CD4-positive, alpha-beta T cell treated with Interleukin-10 for 1 hour (primary cell): ENCODE measurements at places on chromosomes 7 and 10.
A peak's percentile ranks its signal among the peaks of the same experiment; 100 is the strongest.

DNA sequence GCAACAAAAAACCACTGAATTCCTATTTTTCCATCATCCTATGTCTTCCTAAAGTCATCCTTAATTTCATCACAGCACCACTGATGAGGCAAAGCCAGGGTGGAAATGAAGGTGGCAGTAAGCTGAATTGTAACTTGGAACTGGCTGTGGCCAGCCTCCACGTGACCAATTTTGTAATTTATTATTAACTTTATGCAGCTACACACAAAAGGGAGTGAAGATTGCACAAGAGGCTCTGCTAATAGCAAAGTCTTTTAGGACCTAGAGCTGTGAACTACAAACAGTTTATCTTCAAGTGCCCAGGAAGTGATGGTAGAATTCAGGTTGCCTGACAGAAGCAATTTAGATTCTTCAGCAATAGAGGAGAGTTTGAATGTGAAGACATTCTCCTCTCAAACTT is 176.4 kb downstream of the CCDC71L start:
- DNase-seq = no peak

DNA sequence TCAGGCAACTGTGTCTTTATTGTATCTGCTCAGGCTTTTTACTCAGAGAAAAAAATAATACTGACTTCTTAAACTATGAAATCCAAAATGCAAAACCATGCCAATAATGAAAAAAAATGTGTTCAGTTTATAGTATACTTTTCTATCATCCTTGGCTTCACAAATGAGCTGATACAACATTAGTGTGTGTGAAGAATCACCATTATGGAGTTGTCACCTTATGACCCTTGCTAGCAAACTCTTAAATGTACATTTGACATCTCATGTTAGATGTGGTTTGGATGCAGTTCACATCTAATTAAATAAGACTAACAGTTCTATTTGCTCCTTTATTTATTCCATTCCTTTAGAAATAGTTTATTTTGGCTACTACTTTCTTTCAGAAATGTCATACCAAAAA is 4.2 kb upstream of the OR2A2 start:
- no peak for DNase-seq

GRCh38 chr10:89360157-89360556 is 17.7 kb upstream of the IFIT1B start:
- DNase-seq = no peak

GRCh38 chr10:101291331-101292193 is 62.3 kb upstream of the LBX1 start:
- DNase-seq = peak; percentile 44

DNA sequence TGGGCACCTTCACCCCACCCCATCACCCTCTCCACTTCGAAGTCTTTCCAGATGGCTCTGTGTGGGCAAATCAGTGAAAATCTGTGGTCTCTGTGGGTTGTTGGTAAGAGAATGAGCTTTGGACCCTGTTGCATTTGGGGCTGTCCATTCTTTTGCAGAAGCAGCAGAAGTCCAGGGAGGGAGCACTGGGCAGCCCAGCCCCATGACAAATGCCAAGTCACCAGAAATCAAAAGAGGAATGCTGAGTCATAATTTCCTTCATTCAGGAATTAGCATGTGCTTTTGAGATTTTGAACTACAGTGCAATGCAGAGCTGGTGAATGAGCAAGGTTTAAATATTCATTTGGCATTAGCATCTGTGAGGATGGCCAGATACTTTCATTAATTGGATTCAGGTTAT is 556.2 kb downstream of the LRMDA start:
- DNase-seq = no peak

DNA sequence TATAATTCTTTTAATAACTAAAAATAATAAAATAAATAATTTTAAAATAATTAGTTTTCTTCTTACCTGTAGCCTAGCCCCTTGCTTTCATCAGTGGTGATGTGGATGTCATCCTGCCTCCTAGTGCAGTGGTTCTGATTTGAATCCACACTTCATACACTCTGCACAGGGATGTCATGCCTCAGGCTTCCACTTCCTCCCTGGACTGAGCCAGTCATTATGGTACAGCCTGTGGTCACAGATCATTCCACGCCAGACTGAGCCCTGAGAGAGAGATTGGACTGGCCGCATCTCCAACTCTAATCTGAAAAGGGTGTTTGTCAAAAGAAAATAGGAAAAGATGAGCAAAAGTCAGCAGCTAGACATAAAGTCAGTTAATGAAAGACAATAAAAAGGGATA is 436.2 kb upstream of the IGFBP3 start:
- no peak for DNase-seq

DNA sequence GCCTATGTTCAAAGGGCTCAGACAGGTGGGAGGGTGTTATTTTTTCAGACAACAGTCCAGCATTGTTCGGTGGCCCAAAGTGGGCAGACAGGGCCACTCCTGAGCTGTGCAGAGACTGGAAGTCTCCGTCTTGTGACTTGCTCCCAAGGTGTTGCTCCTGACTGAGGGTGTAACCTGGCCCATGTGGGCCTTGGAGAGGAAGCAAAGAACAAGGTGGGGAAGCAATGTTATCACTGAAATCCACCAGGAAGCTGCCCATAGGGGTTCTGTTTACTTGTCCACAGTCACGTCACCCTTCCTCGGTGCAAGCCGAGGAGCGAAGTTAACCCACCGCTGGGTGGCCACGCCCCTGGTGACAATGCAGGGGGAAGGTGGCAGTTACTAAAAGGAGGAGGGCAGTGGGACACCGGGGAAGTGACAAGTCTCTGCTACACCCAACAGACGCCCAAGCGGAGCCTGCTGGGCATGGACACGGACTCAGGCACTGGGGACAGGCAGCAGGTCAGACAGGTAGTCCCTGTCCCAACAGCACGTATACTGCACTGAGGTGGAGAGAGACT is 311.6 kb upstream of the MKI67 start:
- no peak for DNase-seq

DNA sequence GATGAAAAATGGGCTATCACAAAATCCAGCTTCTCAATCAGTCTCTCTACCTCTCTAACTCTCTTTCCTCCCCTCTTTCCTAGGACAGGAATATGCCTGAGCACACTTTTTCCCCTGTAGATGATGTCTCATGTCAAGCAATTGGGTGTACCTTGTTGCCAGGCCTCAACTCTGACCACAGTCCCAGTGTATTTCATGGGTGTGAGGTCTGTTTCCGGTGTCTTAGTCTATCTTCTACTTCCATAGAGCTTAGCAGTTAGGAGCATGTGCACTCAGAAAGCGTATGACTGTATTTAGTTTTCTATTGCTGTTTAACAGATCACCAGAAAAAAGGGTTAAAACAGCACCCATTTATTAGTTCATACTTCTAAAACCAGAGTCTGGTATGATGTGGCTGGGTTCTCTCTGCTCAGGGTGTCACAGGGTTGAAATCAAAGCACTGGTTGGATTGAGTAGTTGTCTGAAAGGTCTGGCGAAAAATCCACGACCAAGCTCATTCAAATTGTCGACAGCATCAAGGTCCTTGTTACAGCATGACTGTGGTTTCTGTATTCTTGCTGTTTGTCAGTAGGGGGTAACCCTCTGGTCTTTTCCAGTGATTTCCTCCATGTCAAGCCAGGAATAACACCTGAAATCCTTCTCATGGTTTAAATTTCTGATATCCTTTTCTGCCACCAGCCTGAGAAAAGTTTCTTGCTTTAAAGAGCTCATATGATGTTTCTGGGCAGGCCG is 130.0 kb downstream of the THSD7A start:
- no peak for DNase-seq

GRCh38 chr7:27364344-27364758 is 121.7 kb downstream of the EVX1 start:
- no peak for DNase-seq

DNA sequence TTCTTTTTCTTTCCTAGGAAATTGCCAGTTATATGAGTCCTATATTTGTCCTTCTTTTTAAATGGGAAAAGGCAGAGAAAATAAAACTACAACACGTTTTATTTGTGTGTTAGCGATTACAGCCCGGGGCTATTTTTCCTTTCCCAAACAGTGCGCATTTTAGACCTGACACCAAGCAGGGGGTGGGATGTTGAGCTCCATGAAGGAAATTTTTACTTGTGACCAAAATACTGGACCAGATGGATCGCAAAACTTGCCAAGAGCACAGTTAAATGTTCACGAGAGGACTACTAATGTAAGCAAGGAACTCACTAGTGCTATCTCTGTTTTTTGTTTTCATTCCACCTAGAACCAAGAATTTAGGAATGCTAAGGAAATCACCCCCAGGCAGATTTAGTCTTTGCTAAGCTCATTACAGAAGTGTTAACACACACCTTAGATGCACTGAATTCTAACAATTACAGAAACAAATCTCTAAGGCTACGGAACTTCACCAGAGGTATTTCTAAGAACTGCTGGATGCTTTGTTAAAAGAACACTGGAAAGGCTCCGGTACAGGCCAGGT is 114.8 kb downstream of the JAZF1 start:
- no peak for DNase-seq

- no peak for DNase-seq
These were observed 429.7 kb downstream of the EXOC4 start for GRCh38 chr7:133682364-133683181.

GRCh38 chr10:130637089-130637676 is 501.0 kb downstream of the GLRX3 start:
- DNase-seq = no peak

- no peak for DNase-seq
These were observed 443.2 kb downstream of the RPS24 start for GRCh38 chr10:78476844-78477243.

- no peak for DNase-seq
These were observed 140.6 kb downstream of the ALOX5 start for GRCh38 chr10:45514291-45515270.

GRCh38 chr7:96075510-96076349 is 246.2 kb downstream of the SLC25A13 start:
- peak; percentile 40 for DNase-seq

DNA sequence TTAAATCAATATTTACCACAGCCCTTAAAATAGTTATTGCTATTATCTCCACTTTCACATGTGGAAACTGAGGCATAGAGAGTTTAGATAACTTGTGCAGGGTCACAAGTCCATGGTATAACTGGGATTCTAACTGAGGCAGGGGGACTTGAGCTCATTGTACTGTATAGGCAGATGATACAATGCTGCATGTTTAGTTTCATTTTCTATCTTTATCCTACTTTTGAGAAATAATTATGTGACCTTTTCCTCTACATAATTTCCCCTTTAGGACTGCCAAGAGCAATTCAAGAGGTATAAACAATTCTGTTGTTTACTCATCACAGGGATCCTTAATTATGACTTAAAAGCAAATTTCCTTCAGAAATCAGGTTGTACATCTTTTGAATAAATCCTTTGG is 193.1 kb downstream of the SUGCT start:
- no peak for DNase-seq

GRCh38 chr10:45227456-45227855 is 88.0 kb downstream of the OR13A1 start:
- no peak for DNase-seq

GRCh38 chr7:99489235-99489634 is 10.8 kb downstream of the ZNF394 start:
- DNase-seq = no peak

DNA sequence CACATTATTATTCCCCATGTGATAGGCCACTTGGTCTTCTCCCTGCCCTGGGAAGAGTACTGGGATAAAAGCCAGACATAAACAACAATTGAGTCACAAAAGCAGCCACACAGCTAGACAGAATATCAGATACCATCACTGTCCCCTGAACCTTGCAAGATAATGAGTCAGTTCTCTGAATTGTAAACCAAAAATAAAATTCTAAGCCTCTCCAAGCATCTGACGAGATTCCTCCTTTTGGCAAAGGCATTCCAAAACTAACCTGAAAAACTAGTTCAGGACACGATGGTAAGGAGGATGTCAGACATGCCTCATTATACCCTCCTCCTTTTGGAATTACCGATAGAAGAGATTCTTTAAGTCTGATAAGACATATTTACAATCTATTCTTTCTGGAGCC is 450.7 kb downstream of the HTR7 start:
- DNase-seq = no peak

DNA sequence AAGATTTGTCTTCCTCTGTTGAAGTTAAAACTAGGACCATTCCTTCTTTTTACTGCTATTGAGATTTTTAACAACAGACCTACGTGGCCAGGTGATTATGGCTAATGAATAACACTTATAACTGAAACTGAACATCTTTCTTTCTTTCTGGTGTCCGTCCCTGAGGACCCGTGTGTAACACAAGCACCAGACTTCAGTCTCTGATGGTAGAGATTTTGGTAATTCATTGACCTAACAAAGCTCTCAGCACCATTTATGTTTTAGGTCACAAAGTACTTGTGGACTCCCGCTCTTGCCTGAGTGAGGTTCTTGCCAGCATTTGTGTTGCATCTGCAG is 40.4 kb upstream of the TMEM229A start:
- no peak for DNase-seq

DNA sequence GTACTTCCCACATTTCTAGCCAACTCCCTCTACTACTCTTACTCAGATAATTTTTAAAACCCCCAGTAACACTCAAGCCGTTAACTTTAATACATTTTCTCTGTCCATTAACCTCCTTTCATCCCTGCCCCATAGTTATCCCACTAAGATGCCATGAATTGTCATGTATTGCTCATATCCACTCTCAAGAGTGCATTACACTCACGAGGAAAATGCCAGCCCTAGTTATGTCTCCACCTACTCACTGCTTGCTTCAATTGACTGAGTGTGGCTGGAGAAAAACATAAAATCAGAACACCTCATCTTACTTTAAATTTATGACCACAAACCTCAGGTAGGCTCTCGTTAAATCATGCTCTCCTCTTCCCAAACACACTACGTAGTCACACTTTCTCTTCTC is 324.1 kb upstream of the NPSR1 start:
- DNase-seq = no peak

GRCh38 chr7:33185786-33186185 is 56.4 kb downstream of the BBS9 start:
- DNase-seq = peak; percentile 49

- no peak for DNase-seq
These were observed 96.3 kb downstream of the PRLHR start for GRCh38 chr10:118499186-118499585.

- no peak for DNase-seq
These were observed 1439.9 kb upstream of the CELF2 start for GRCh38 chr10:9577746-9578145.

GRCh38 chr10:122204691-122205489 is 66.2 kb upstream of the BTBD16 start:
- DNase-seq = no peak
